ENCODE measurements at places on chromosomes 2 and 18.

GRCh38 chr2:233832869-233833311, 21.4 kb downstream of the HJURP start:
- no peak for DNase-seq

DNA sequence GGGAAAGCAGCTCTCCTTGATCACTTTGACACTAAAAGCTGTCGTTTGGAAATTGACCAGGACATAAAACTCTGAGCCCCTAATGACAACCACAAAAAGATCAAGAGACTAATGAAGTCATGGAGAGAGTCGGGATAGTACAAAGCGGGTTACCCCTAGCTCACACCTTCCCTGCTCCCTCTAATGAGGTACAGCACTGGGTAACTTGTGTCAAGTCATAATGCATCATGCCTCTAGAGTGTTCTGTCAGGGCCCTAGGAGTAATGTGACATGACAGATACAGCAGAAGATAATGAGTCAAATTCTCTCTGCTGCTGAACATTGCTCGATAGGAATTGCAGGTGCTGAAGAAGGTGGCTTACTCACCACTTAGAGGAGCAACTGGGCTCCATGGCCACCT, 130.7 kb downstream of the AQP4 start:
- no peak for DNase-seq

- no peak for DNase-seq
Measured at GRCh38 chr2:233824373-233824772, 30.0 kb downstream of the HJURP start.

DNA sequence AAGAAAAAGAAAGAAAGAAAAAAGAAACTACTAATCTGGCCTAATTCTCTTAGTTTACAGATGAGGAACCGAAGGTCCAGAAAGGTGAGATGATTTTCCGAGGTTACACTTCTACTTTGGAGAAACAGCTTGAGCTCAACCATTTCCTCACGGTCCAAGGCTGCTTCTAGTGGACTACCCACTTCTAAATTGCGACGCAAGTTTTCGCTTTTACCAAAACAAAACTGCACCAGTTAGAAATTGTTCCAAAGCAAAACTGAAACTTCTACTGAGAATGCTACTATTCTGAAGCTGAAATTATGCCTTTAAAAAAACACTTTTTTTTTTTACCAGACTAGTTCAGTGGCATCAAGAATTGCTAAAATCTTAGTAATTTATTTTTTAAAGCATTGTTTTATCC, 101.6 kb downstream of the INO80D start:
- DNase-seq: no peak

DNA sequence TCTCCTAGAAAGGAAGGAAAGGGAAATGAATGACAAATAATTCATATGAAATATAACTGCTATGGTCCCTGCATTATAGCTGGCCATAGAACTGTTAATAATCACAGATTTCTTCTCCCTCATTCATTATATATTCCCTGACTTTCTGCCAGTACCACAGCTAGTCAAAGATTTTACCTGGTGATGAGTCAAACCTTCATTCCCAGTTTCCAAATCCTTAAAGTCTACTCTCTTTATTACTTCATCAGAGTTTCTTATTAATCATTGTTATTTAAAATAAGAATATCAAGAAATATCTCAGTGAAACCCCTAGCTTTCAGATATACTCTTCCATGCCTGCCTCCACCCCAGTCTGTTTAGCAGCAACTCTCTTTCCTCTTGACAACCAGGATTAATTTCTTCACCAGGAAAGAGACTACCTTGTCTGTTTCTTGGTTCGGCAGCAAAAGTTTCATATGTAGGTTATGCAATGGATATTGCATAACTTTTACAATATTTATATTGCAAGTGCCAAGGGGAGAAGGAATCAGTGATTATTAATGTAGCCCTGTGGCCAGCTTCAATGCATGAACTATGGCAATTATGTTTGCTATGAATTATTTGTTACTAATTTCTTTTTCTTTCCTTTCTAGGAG, 533.8 kb downstream of the FBXO15 start:
- DNase-seq: no peak

DNA sequence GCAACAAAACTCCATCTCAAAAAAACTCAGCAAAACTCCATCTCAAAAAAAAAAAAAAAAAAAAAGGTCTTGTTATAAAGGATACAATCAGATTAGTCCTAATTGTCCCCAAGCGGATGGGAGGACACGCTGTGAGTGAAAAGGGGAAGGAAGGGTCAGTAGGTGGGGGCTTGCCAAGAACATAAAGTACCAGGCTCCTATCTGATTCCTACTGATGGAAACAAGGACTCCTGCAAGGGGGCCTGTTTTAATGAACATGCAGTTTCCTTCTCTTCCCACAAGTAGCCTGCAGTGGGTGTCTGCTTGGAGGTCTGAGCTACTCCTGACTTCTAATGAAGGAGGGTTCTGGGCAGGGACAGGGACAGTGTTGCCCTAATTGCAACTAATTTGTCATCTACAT, 7.9 kb downstream of the SCG2 start:
- DNase-seq: no peak

DNA sequence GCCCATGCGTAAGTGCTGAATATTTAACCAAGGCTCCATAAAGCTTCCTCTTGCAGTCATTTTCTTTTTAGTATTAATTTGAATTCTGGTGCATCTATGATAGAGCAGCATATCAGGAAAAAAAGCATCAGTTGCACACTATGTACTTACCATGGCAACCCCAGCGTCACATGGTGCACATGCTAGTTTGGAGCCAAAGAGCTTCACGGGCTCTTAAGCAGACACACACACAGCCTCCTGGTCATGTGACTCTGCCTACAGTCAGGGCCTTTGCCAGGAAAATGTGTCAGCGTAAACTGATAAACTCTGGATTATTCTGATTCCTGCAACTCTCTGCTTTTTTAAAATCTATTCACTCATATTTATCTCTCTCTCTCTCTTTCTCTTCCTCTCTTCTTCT, 30.2 kb downstream of the NYAP2 start:
- no peak for DNase-seq

DNA sequence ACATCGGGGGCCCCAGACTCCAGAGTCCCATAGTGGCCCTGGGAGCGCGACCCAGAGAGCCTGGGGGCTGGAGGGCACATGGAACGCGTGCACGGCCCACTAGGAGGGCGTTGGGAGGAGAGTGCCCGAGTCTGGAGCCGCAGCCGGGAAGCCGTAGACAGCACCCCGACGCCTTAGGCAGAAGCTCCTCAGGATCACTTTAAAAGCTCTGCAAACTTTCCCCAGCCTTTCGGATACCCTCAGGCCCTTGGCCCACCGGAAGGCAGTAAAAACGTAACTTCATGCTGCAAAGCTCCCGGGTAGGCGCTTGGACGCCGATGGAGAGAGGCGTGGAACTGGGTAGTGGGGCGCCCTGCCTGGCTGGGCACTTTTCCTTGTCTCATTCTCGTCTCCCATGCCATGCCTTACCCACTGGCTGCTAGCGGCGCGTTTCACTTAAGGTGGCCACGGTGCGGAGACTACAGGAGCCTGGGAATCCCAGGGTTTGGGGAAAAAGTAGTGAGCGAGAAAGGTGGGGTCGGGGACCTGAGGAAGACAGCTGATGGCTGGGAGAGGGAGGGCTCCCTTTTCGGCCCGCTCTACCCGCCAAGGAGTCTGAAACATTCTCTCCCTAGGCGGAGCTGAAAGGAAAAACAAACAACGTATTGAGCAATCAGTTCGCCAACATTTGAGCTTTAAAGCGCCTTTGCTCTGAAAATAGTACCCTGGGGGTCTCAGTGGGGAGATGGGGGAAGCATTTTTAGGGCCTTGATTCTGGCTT, 141.8 kb downstream of the MEIS1 start:
- peak; percentile 25 for DNase-seq

DNA sequence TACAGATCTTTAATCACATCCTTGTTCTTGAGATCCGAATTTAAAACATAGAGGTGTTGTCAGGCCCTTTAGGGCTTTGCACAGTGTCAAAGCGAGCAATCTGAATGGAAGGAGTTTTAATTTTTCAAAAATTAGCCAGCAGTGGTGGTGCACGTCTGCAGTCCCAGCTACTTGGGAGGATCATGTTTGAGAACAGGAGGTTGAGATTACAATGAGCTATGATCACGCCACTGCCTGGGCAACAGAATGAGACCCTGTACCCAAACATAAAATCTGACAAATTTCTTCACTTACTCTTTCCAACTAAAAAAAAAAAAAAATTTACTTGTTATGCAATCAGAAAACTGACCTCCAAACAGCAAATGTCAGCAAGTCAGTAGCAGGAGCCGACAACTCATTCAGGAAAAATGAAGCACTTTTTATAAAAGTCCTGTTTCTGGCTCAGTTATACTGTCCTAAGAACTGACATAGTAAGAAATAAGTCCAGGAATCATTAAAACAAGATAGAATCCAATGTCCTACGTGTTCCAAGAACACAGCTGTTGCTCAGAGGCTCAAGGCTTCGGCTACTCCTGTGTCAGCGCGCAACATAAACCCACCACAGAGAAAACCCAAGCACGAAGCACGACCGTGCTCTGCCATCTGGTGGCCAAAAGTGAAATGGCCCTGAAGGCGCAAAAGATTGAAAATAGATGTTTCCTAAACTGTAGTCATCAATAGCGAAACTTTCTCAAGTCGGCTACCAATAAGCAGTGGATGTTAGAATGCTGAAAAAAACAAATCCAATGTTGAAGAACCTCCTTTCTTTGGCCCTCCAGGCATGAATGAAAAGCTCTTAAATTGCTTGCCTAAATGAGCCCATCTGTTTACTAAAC, 138.1 kb downstream of the INO80D start:
- peak; percentile 48 for DNase-seq
